ENCODE measurements at places on chromosomes 3 and 15. TPM values are rescaled to one million over a fixed set of nuclear protein-coding genes. Genes with fewer than 3 reads are reported as not detected.

- peak; percentile 20 for DNase-seq
These were observed 50.7 kb upstream of the RAD18 start for GRCh38 chr3:9013782-9014563.

- no peak for DNase-seq
These were observed 224.8 kb upstream of the HES1 start for GRCh38 chr3:193910886-193911738.

- no peak for DNase-seq
These were observed 24.3 kb downstream of the ZDHHC19 start for GRCh38 chr3:196186651-196187573.

- no peak for DNase-seq
These were observed 9.8 kb downstream of the TM2D3 start for GRCh38 chr15:101642361-101642760.

DNA sequence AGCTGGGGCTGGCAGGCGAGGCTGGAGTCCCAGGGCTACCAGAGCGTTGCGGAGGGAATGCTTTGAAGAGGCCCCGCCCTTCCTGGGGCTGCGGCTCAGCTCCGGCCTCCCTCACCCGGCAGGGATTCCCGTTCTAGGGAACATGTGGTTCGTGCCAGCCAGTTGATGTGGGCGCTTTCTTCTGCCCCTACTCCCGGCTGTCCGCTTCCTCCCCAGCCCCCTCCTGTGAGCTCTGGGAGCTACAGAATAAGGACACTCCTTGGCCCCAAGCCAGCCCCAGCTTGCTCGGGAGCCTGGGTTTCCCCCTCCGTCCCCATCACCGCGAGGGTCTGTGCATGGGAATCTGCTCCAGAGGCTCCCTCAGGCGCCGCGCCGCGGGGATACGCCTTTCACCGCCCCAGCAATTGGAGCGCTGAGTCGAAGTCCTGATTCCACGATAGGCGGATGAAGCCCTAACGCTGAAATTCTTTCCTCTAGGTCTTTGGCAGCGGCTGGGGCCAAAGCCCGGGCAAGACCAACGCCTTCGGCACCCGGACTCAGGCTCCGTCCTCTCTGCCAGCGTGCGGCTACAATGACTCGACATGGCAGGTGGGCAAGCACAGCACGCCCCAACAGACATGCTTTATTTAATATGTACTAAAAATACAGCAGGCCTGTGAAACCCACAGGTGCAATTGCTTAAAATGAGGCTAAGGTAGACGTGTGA is 69.5 kb downstream of the KLF15 start:
- DNase-seq: no peak

DNA sequence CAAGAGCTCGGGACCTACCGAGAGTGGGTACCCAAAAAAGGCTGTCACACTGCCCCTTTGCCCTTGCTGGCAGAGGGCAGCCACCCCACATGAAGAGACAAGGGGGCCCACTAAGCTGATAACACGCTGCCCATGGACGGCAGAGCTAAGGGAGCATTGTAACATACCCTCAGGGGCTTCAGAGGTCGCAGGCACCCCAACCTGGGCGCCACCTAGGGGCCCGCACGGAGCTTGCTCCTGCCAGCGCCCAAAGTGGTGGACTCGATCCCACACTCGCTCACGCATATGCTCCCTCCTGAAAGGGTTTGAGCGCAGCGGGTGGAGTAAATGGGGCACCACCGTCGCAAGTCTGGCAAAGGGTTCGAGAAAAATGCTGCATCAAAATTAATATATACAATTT is 975.4 kb downstream of the ZPLD1 start:
- DNase-seq: no peak

DNA sequence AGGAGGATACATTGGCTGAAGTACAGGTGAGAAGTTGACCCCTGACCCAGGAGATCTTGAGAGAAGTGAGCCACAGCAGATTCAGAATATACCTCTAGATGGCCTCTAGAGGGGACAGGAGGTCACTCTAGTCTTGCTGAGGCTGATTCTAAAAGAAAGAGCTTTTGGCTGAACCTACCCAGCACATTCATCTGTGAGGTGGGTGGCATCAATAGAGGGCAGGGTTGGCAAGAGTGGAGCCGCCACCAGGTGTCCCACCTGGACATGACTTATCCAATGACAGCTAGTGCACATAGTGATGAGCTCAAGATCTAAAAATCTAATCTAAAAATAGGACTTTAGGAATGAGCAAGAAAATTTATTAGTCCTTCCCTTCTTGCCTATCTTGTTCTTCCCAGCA is 51.6 kb downstream of the CYP19A1 start:
- DNase-seq: peak; percentile 5

The LCTL gene
- 1.8 TPM for total RNA-seq

The SLC9C1 gene
- not detected for total RNA-seq
